ENCODE measurements at places on chromosomes 11 and 22. TPM values are rescaled to one million over a fixed set of nuclear protein-coding genes. Genes with fewer than 3 reads are reported as not detected.

Gene ZNF70
- total RNA-seq = 2.3 TPM

Gene TNRC6B
- total RNA-seq = 13.0 TPM

Gene SOX6
- 0.03 TPM for total RNA-seq

Gene ACTN3
- 36.9 TPM for total RNA-seq

Gene CDHR5
- total RNA-seq = not detected

Gene SLCO2B1
- total RNA-seq = 0.07 TPM

Gene TMPRSS5
- total RNA-seq = 0.21 TPM

Gene FERMT3
- total RNA-seq = 0.80 TPM

Gene OR51T1
- total RNA-seq = not detected

Gene CCDC15
- 1.2 TPM for total RNA-seq

Gene C22orf15
- 1.8 TPM for total RNA-seq

Gene OR8D1
- total RNA-seq = not detected

Gene C11orf86
- total RNA-seq = 0.26 TPM

Gene YPEL4
- total RNA-seq = not detected

Gene APOC3
- not detected for total RNA-seq

GRCh38 chr11:123510579-123510905 is 80.5 kb downstream of the GRAMD1B start:
- DNase-seq = no peak

DNA sequence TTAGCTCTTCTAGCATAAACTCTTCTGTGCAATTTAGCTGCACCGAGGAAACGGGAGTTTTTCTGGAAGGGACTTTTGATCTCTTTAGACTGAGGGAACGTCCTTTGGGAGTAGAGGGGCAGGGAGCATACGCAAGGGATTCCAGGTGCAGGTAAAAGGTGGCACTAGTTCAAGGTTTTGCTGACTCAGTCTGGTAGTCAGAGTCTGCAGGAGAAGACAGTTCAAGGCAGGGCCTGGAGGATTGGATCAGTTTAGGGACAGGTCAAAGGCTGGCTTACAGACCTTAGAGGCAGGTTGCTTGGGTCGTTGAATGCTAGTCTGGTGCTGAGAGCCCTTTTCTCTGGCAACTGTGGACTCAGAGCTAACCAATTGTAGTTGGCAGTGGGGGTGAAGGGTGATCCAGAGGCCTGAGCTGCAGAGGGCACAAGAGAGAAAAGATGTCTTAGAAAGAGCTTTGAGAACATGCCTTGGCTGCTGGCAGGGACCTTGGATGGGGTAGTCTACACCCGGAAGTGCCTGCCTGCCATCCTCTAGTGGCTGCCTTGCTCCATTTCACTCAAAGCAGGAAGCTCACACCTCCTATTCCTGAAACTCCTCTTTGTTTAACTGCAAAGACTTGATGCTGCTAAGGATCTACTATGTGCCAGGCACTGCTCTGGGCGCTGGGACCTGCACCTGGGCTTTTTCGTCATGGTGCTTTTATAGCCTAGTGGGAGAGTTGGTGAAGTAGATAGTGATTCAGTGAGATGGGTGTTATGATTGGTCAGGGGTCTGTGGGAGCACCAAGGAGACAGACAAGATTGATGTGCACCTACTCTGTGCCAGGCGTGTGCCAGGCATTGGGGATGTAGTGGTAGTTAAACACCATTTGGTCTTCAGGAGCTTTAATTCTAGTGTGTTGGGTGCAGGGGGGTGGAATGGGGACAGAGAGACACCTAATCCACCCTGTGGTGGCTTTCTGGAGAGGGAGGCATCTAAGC is 17.1 kb downstream of the MIAT start:
- no peak for DNase-seq

GRCh38 chr11:57426439-57426928 is 437 bp downstream of the SLC43A3 start:
- peak; percentile 54 for DNase-seq

GRCh38 chr11:30239025-30239424 is 8.2 kb downstream of the FSHB start:
- no peak for DNase-seq

- peak; percentile 64 for DNase-seq
Measured at GRCh38 chr11:90134478-90135003, at the start of gene NAALAD2. TSS of gene NAALAD2 (plus strand) at chr11:90134663. CDS start at chr11:90134759, 96 bp downstream.

DNA sequence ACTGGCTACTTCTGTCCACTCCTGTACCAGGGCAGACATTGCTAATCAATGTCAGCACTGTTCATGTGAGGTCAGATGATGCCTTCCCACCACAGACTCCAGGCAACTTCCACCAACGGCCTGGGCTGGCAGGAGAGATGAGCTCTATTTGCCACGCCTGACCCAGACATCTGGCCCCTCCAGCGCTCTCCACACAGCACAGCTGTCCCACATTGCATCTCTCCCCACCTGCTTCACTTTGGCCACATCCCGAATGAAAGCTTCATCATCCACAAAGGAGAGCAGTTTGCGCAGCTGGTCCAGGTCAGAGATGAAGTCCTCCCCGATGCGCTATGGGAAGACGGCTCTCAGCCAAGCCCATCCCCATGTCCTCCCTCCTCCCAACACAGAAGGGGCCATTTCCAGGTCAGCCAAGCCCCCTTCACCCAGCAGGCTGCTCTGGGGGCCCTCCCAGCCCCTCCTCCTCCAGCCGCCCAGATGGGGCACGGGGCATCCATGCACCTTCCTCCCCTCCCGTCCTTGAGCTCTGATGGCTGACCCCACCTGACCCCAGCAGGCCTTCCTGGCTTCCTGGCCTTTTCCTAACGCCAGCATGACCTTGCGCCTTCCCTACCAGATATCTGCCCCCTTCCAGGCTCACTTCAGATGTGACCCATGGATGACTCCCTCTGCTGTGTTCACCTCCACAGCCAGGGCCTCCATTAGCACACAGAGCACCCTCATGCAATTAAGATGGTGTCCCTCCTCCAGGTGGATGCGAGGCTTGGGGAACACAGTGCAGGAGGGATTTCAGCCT is 7.4 kb downstream of the PYGM start:
- peak; percentile 37 for DNase-seq

DNA sequence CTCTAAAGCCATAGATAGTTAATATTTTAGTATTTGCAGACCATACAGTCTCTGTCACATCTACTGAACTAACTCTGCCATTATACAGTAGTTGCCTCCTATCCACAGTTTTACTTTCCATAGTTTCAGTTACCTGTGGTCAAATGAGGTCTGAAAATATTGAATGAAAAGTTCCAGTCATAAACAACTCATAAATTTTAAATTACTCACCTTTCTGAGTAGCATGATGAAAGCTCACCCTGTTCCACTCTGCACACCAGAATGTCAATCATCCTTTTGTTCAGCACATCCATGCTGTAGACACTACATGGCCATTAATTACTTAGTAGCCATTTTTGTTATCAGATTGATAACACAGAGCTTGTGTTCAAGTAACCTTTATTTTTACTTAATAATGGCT is 51.7 kb upstream of the ME3 start:
- DNase-seq = no peak

- DNase-seq = peak; percentile 87
Measured at GRCh38 chr11:43643898-43644620, 36.5 kb upstream of the HSD17B12 start.

- DNase-seq = peak; percentile 86
Measured at GRCh38 chr11:119479685-119480275, 56.8 kb upstream of the THY1 start.

DNA sequence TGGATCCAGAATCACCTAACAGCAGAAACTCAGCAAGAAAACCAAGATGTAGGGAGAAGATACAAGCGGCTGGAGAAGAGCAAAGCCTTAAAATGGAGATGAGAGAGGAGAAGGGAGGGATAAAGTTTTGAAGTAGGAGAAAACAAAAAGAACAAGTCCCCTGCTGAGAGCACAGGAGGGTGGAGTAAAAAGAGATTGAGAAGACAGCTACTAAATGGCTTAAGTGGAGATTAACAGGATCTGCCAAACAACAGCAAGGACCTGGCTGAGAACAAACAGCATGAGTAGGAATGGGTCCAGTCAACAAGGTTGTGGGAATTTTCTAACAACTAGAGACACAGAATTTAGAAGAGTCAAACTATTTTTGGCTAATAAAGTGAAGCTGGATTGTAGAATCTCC is 18.1 kb downstream of the BTG4 start:
- DNase-seq = no peak

DNA sequence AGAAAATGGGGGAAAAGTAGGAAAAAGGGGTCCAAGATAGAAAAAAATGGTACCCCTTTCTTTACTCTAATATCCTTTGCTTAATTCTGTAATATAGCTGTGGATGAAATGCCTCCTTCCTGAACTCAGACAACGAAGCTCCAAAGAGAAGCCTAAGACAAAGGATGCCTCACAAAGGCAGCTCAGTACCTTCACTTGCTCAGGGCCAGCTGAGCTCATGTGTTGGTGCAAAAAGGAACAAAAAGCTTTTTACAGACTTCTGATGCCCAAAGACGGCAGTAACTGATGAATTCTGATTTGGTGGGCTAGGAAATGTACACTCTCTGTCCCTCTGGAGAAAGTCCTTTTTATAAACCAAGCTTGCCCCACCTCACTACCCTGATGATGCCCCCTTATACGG is 77.5 kb downstream of the DENND5A start:
- no peak for DNase-seq

DNA sequence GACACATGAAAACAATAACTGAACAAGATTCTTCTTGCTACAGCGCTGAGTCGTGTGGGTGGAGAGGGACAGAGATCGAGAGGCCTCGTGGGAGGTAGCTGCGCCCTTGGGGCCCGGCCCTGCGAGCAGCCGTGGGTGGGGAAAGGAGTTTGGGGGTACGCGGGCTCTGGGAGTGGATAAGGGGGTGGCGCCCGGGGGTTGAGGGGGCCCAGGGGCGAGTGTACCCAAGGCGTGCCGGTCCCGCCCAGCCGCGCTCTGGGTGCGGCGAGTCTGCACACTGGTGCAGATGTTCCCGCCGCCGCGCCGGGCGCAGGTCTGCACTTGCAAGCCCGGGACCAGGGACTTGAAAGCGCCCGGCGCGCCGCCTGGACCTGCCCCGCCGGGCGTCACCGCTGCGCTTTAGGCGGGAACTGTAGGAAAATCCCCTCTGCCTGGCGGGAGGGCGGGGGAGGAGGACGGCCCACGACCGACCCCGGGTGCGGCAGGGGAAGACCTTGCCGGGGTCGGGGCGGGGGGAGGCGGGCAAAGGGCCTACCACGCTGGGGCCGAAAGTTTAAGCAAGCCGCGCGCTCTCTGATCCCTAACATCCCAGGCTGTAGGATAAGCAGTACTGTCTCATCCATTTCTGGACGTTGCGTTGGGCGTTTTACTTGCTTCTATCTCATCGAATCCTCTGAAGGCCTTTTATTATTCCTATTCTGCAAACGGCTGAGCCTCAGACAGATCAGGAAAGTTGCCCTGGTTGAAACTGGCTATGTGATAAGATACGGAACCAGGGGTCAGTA is 1.4 kb upstream of the KREMEN1 start:
- DNase-seq = peak; percentile 88

DNA sequence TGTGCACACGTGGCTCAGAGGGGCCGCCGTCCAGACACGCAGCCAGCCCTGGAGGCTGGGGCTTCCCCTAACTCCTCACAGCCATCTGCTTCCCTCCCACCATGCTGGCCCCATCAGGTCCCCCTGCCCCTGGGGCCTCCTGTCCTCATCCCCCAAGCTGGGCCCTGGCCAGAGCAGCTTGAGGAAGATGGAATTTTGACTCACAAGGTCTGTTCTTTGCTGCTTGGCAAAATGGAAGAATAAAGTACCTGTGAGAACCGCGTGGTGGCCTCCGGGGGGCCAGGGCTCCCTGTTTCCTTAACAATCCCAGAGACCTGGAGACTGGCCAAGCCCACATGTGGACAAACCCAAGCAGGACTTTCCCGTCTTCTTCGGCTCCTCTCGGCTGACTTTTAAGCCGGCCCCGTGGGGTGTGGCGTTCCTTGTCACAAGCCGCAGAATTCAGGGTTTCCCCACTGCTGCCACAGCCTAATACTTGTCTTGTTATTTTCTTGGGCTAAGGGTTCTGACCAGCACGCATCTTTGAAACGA is 872.8 kb downstream of the BRD1 start:
- peak; percentile 57 for DNase-seq

DNA sequence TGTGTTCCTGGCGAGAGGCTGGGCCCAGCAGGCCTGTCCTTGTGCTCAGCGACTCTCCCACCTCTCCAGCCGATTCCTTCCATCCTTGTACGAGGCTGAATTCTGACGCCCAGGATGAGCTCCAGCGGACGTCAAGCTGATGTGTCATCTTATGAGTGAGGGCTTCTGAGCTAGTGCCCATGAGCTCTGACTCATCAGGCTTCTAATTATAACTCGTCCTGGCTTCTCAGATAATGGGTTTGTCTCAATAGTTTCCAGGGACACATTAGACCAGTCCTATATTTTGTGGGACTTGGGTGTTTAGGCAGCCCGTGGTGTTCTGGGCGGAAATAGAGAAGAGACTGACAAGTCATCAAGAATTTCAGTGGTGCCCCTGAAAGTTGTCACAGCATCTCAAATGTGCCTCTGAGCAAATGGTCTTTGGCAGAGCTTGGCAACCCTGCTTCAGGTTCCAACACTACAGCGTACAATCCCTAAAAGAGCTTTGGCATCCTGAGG is 108.2 kb upstream of the CD44 start:
- no peak for DNase-seq

DNA sequence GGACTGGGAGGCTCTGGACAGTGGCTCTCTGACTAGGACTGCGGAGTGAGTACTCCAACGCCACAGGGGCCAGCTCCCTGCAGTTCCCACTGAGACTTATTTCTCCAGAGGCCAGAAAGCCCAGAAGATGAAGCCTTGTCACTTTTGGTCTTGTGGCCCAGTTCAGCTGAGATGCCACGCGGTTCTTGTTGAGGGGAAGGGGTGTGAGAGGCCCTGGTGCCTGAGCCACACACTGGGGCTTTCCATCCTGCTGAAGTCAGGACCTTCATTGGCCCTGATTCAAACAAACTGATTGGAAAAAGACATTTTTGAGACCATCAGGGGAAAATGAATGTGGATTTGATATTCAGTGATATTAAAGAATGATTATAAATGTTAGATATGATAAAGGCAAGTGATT is 73.6 kb downstream of the UBASH3B start:
- no peak for DNase-seq

Measured in H7 (cell line).